ENCODE measurements at places on chromosomes 1 and 21.
A peak's percentile ranks its signal among the peaks of the same experiment; 100 is the strongest.

GRCh38 chr1:162303004-162303344 lies 73.7 kb downstream of the SPATA46 start:
- no peak for DNase-seq

GRCh38 chr1:10210841-10211804 lies 753 bp downstream of the KIF1B start:
- peak; percentile 87 for DNase-seq

DNA sequence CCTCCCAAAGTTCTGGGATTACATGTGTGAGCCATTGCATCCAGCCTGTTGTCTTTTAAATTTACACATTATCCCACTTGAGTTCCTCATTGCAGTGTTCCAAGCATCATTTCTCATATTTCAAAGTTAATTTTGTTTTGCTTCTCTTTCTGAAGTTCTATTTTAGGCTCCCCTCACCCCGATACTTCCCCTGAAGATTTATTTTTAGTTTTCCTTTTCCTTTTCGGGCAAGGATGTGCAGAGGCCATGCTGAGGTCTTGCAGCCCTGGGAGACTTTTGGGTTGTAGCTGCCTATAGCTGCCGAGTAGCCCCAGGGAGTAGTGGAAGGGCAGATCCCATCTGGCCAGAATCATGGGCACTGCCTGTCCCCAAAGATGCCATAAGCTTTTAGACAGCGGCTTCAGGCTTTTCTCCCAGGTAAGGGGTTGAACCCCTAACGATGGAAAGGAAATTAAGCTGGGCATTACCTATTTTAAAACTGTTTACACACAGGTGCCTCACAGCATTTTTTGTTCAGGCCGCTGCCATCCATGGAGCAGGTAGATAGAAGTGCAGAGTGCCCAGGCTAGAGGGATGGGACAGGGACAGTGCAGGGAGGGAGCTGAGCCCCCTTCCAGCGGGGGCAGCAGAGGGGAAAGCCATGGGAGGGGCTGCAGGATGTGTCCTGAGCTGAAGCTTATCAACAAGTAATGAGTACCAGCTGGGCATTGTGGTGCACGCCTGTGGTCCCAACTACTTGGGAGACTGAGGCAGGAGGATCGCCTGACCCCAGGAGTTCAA lies 15.9 kb downstream of the PSEN2 start:
- no peak for DNase-seq

GRCh38 chr1:2786329-2787162 lies 14.9 kb downstream of the TTC34 start:
- DNase-seq: peak; percentile 54

- DNase-seq: no peak
These were observed 29.7 kb upstream of the KDM4A start for GRCh38 chr1:43619996-43620920.

- no peak for DNase-seq
These were observed 981 bp upstream of the KIAA1614 start for GRCh38 chr1:180911640-180912191.

DNA sequence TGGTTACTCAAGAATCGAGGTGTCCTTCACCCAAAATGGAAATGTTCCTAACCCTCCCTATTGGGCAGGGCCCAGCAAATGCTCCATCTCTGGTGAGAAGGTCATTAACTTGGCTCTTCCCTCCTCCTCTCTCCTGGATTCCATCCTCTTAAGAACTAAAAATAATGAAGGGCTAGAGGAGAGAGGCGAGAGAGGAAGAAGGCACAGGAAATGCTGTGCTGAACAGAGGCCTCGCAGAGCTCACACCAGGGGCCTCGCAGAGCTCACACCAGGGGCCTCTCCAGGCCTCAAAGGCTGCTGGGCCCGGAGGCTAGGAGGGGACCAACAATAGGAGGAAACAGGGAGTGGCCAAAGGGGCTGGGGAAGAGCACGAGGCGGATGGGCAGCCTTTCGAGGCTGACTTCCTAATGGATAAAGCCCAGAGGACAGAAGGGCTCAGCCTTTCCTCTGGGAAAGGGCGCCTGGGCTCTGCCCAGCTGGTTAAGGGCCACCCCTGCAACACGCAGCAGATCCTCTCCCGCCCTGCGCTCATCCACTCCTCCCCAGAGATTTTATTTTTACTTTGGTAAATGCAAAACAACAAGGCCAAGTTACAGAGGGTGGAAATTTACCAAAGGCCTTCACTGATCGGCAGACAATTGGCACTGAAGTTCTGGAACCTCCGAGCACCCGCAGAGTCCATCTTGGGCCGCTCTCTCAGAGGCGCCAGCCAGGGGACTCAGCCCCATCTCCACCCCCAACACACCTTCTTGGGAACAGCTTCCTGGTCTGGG lies 78.5 kb downstream of the ITPKB start:
- DNase-seq: no peak

DNA sequence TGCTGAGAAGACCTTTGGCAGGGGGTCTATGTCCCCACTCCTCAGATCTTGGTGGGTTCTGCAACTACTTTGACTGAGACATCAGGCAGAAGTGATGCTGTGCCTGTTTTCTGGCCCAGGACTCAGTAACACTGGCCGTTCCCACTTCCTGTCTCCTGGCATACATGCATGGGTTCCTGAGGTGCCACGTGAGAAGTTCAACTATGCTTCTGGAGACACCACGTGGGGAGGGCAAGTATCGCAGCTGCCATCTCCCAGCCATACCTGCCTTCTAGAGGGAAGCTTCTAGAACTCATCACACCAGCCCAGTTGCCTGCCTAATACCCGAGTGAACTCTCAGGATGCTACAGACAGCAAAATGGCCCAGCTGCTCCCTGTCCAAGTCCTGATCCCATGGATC lies 65.8 kb downstream of the TRABD2B start:
- no peak for DNase-seq

DNA sequence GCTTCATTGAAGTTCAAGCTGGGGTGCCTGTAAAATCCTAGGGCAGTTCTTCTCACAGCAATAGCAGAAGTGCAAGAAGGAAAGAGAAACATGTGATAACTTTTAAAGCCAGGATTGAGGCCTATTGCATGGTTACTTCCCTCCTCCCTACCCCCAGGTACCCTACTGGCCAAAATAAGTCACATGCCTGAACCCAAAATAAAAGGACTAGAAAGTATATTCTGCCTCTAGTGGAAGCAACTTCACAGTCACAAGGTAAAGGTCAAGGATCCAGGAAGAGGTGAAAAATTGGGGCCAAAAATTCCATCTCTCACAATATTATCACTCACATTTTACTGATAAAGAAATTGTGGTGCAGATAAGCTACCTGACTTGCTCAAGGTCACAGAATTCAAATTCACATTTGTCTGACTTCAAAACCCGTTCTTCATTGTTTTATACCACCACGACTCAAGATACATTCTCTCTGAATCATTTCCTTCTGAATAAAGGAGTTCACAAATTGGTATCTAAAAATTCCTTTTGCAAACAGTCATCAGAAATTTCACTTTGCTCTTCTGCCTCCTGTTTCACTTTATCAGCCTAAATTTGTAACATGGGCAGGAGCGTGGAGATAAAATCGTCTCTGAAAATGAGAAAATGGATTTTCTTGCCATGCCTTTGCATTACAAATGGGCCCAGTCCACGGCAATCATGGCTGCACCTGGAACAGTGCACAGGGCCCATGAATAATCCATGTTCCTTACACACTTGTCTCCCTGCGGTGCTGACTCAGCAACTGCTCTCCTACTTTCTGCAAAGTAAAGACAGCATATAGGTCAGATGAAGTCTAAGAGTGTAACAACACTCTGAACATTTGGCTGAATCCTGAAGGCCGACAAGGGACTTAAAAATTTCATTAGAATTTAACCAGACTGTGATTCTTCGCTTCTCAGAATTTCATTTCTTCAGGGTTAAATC lies 485.3 kb upstream of the NFIA start:
- no peak for DNase-seq
